ENCODE measurements at places on chromosomes 2 and 18.

DNA sequence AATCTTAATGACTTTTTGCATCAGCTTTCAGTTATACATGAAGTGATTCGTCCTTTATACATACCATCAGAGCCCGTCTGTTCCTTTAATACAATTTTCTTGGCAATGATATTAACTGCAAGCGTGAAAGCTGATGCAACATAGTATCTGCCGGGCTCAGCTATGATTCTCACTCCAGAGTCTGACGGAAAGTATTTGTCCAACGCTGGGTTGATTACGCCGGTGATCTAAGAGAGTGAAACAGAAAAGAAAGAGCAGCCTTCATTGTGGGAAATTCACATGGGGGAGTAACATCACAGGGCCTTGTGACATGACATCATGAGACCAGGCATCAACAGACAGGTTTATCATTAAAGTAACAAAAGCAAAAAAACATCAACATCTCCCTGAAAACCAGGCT lies 6.2 kb downstream of the ODC1 start:
- no peak for DNase-seq

- DNase-seq: no peak
These were observed 117.4 kb upstream of the ACKR3 start for GRCh38 chr2:236452238-236452637.

GRCh38 chr18:13003466-13003896 lies 12.3 kb downstream of the CEP192 start:
- peak; percentile 83 for DNase-seq

DNA sequence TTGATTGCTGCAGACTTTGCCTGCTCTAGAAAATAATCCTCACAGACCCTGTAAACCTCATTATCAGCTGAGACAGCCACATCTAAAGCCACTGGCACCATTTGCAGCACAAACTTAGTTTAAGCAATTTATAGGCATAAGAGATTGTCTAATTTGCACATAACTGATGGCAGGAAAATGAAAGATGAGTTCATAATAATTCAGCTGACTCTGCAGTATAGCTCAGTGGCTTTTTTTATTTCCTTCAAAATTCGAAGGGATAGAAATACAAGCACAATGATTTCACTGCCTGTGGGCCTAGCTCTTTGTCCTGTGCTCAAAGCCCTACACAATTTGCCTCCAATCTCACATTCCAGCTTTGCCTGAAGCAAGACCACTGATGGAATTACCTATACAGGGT lies 341.2 kb downstream of the RAD51AP2 start:
- DNase-seq: no peak

- peak; percentile 12 for DNase-seq
These were observed 14.1 kb downstream of the ACMSD start for GRCh38 chr2:134852518-134852917.

- peak; percentile 64 for DNase-seq
These were observed 28.4 kb downstream of the ARHGEF4 start for GRCh38 chr2:130864830-130865800.

DNA sequence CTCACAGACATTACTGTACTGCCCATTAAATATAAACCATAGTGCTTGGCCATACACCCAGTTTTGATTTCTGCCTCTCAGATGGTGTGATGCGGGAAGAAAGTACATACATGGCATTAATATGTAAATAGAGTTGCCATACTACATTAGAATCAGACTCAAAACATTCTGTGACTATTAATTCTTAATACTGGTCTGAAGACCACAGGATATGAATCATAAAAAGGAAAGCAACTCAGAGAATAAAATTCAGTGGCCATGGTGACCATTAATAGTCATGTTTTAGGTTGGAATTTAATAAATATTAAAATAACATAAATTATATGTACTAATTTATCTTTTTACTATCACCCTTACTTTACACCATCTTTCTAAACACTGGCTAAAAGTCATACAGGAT lies 33.0 kb upstream of the WDR75 start:
- no peak for DNase-seq

- no peak for DNase-seq
These were observed 9.0 kb downstream of the SNORC start for GRCh38 chr2:232878855-232879617.

- DNase-seq: peak; percentile 68
These were observed 11.3 kb downstream of the SLC14A2 start for GRCh38 chr18:45626330-45627203.

DNA sequence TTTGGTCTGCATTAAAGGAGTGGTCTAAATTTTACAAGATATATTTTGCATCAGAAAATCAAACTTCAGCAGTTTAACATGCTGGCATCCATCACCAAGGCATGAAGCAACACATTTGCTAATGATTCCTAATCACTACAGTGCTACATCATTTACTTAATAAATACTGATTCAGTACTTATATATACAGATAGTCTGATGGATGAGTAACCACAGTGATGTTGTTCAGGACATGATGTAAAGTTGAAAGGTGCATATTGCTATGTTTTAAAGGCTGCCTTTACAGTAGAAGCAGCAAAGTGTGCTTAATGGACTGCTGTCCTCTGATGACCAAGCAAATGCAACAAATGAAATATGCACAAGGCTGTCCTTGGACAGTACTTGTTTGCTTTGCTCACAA lies 11.1 kb downstream of the SUPT7L start:
- no peak for DNase-seq

GRCh38 chr2:230046491-230046890 lies 22.2 kb downstream of the SLC16A14 start:
- no peak for DNase-seq
